Lung (tissue), 17 donors: ENCODE measurements at places on chromosomes 1 and 21. TPM values are rescaled to one million over a fixed set of nuclear protein-coding genes. Genes with fewer than 3 reads are reported as not detected.

Gene CXADR
- 25.2 TPM for total RNA-seq

Gene CFHR5
- total RNA-seq = not detected

Gene S100A2
- total RNA-seq = 41.2 TPM

Gene AQP10
- 0.31 TPM for total RNA-seq

GRCh38 chr1:207427832-207428585 lies 26.1 kb upstream of the CR2 start:
- H3K36me3 ChIP-seq = no peaks in the 10 kb centered on the region
- no peak overlapping the region for H3K4me3 ChIP-seq
- H3K4me1 ChIP-seq = no peaks in the 10 kb centered on the region

GRCh38 chr1:211641044-211641800 lies 34.2 kb downstream of the NEK2 start:
- DNase-seq = no peak
- H3K27ac ChIP-seq = no peak overlapping the region
- no peaks in the 10 kb centered on the region for H3K36me3 ChIP-seq
- H3K4me3 ChIP-seq = no peak overlapping the region
- peaks cover 6% of the 10 kb centered on the region for H3K4me1 ChIP-seq
